ENCODE measurements at places on chromosomes 4 and X.
A peak's percentile ranks its signal among the peaks of the same experiment; 100 is the strongest.

DNA sequence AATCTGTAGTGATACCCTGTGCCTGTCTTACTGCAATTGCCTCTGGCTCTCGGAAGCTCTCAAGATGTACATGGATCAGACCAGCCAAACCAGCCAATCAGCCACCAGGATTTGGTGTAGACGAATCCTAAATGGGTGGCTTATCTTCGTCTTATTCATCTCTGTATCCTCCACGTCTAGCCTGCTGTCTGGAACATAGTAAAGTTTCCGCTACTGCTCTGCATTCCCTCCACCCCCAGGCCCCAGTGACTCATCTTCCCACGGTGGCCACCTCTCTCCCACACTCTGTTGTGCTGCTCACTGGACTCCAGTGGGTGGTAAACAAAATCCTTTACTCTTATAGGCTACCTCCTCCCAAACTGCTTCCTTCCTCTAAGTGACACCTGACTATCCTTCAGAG is 37.8 kb downstream of the SEPTIN6 start:
- peak; percentile 53 for DNase-seq

- no peak for DNase-seq
Measured at GRCh38 chr4:87547016-87547708, 18.0 kb upstream of the SPARCL1 start.

DNA sequence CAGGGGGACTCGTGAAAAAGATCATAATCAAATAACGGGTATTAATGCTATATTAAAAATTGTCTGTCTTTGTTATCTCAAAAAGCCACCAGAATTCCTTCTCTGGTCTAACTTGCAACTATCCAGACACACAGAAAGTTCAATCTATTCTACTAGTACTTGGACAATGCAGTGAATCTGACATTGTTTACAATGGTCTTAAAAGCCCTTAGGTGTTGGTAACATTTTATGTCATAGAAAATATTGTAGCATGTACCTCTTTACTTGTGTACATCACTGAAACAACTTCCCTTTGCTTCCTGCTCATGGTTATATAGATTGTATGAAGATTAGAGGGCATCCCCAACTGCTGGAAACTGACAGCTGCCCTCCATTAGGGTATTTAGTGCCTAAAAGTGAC is 71.1 kb upstream of the PPP3CA start:
- DNase-seq, result no peak

DNA sequence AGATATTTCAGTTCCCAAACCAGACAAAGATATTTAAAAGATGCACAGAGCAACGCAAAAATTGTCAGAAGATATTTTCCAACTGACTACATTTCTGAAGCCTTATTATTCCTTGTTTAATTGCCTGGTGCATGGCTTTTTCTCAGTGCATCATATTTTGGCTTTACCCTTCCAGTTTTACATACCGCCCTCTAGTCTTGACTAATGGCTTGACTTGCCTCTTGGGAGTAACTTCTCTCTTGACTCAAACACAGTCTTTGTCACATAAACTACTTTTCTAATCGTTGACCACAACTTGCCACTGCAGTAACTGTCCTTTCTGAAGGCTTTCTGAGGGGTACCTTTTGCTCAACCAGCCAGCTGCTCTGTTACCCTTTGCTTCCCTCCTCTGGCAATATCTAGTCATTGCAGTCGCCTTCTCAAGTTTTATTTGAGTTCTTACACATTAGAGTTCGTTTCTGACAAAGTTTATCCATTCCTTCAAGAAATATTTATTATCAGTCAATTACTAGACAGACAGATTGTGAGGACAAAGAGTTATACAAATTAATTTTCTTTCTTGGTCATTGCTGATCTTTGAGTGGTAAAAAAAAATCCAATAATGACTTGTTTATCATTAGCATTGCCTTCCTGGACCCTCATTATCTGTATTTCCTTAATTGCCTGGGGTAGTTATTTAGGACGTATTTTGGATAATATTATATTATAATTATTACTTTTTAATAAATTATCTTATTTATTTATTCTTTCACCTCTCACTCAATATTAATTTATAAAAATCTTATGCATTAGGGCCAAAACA is 506.9 kb upstream of the PCDH10 start:
- DNase-seq, result peak; percentile 61

DNA sequence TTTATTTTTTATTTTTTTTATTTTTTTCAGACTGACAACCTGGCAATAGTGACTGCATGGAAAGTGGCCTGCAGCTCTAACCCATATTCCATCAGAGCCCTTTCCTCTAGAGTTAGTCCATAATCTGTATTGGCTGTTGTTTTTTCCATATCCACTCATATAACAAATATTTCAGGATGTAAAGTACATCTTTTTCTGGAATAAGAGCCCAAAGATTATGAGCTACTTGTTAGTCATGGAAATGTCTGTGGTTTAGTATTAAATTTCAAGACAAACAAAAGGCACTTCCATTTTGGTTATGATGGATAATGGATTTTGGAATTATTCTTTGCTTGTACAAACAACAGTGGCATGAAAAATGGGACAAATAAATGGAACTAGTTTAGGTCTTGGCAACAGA is 296.0 kb upstream of the HS3ST1 start:
- peak; percentile 51 for DNase-seq

GRCh38 chr4:168293386-168293975 is 25.1 kb downstream of the DDX60 start:
- no peak for DNase-seq

- no peak for DNase-seq
Measured at GRCh38 chr4:185797018-185797417, 15.0 kb downstream of the SORBS2 start.

DNA sequence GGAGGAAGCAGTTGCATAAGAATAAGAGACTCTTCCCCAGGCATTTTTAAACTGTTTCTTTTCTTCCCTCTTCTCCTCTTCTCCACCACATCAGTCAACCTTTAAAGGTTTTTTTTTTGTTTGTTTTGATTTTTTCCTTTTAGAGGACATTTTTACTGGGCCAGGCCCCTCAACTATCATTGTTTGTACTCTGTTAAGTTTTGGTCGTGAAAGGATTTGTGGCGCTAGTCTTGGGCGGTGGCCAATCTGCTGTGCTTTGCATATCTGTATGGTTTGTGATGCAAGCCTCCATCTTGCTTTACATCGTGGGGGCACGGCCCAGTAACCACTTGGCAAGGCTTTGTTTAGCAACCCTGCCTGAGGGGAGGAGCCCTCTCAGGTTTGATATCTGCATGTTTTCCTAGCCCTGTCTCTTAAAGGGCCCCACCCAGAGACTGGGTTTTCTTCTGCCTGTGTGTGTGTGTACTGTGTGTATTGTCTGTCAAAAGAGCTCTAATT is 101.9 kb upstream of the SLITRK2 start:
- DNase-seq, result no peak

- DNase-seq, result no peak
Measured at GRCh38 chr4:106627051-106627450, 258.5 kb upstream of the GIMD1 start.

GRCh38 chrX:38654302-38654701 is 93.0 kb downstream of the TSPAN7 start:
- peak; percentile 40 for DNase-seq

DNA sequence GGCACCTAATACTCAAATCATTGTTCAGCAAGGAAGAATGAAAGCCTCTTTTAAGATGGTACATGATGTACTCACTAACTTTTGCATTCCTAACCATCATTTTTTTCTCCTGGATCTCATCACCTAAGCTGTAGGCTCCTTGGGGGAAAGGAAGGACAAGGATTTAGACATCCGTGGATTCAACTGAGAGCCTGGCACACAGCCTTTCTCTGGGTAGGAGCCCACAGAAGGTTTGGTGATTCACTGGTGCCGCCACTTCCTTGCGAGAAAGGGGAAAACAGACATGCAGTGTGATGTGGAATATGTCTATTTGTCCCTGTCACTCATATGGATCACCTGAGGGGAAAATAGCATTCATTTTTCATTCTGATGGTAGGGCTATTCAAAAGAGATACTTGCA is 147.3 kb downstream of the PCDH7 start:
- DNase-seq, result peak; percentile 17

- DNase-seq, result peak; percentile 2
Measured at GRCh38 chrX:135543924-135544323, 23.5 kb downstream of the INTS6L start.
